ENCODE measurements at places on chromosomes 2 and 18.

GRCh38 chr2:172470958-172471922 lies 43.9 kb downstream of the ITGA6 start:
- no peak for DNase-seq

DNA sequence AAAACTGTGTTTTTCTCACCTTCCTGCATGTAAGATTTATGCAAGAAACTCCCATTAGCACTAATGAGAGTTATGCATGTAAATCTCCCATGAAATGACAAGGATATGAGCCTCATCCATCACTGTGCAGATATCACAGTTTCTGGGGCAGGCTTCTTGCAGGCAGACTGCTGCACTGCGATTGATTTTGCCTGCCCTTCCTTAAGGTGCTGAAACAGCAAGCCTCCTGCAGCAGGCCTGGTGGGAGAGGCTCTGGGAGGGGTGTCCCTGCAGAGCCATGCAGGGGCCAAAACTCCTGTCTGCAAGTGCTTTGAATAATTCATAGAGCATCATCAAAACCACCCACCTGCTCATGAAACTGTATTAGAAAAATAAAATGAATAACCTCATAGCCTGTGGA lies 285.9 kb downstream of the MYT1L start:
- DNase-seq, result no peak

DNA sequence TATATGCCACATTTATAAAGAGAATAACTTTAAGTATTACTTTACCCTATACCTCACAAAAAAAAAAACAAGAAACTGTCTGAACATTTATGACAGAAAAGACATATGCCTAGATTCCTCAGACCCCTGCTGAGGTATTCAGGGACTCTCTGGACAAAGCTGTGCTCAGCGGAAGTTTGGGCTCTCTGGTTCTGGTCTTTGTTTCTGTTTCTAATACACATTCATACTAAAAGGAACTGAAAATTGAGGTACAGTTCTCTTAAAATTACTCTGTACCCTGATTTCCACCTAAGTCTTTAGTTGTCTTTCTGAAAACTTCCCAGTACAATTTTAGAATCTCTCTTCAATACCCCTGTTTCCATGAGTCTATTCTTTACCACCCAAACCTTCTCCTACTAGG lies 160.3 kb downstream of the IKZF2 start:
- no peak for DNase-seq

DNA sequence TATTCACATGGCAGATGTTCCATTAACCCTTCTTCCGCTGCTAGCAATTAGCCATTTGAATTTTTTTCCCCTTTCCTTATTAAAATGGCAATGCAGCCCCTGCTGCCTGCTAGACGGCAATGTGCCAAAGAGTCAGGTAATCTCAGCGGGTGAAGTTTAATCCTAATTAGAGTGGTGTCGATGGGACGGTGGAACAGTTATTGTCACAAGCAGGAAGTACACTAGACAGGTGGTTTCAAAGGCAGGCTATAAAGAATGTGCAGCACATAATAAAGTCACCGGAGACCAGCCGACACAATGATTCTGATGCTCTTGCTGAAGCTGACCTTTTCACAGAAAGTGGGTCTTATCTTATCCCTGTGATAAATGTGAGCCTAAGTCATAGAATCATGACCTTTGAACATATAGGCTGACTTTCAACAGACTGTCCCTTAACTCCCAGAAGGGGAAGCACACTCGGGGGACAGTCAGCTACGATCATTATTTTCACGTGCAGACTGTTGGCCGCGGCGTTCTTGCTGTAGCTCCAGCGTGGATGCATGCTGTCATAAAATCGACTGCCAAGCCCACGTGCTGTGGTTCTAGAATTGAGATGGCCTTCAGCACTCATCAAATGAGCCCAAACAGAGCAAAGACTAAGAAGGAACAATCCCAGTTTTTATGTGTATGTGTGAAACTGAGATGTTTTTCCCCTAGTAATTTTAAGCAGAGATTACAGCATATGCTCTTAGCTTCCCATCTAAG lies 926.2 kb upstream of the SOX11 start:
- DNase-seq, result no peak

GRCh38 chr2:80001701-80002101 lies 302.9 kb downstream of the LRRTM1 start:
- no peak for DNase-seq

DNA sequence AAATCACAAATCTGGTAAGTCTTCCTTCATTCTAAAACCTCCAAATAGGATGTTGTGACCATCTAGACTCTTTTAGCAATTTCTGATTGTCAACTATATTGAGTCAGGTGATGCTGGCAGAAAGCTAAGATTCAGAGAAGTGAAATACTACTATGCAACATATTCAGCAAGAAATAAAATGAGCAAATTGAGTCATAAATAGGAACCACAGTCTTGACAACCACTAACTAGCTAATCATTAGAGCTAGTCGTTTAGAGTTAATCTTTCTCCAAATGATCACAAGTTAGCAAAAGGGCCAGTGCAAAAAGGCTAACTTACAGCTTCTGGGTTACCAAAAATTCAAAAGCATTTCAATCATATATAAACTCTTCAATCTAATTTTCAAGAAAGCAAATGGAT lies 54.5 kb downstream of the ROCK1 start:
- DNase-seq, result no peak
